ENCODE measurements at places on chromosomes 11 and 22. TPM values are rescaled to one million over a fixed set of nuclear protein-coding genes. Genes with fewer than 3 reads are reported as not detected.

- DNase-seq = no peak
These were observed 22.1 kb upstream of the NNMT start for GRCh38 chr11:114273890-114274635.

OR4D5 gene
- not detected for total RNA-seq

GRCh38 chr11:72743321-72744221 lies 8.6 kb downstream of the ARAP1 start:
- no peak for DNase-seq

OR4A16 gene
- not detected for total RNA-seq

DNA sequence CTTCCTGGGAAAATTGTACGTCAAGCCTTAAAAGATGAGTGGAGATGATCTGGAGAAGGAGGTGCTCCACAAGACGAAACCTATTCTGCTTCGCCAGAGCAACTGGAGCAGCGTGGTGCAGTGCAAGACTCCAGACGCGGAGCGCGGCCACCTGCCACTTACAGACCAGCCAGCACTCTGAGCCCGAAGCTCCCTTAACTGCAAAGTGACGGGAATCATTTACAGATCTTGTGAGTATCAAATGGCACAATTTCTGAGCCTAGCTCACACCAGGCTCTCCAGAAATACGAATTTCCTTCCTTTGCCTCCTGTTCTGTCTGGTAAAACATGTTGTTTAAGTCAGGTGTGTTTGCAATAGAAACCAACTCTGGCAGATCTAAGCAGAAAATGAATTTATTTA lies 369.3 kb downstream of the CADM1 start:
- DNase-seq = no peak

- no peak for DNase-seq
These were observed 117.1 kb downstream of the JRKL start for GRCh38 chr11:96506953-96507354.

MS4A3 gene
- total RNA-seq = not detected

RFPL1 gene
- 1.7 TPM for total RNA-seq

OSM gene
- 2.5 TPM for total RNA-seq

CBLIF gene
- total RNA-seq = not detected

- DNase-seq = no peak
These were observed 5.2 kb downstream of the BET1L start for GRCh38 chr11:201966-202365.

SPI1 gene
- 13.4 TPM for total RNA-seq

- no peak for DNase-seq
These were observed 2.6 kb upstream of the UCP3 start for GRCh38 chr11:74011360-74012073.

DNA sequence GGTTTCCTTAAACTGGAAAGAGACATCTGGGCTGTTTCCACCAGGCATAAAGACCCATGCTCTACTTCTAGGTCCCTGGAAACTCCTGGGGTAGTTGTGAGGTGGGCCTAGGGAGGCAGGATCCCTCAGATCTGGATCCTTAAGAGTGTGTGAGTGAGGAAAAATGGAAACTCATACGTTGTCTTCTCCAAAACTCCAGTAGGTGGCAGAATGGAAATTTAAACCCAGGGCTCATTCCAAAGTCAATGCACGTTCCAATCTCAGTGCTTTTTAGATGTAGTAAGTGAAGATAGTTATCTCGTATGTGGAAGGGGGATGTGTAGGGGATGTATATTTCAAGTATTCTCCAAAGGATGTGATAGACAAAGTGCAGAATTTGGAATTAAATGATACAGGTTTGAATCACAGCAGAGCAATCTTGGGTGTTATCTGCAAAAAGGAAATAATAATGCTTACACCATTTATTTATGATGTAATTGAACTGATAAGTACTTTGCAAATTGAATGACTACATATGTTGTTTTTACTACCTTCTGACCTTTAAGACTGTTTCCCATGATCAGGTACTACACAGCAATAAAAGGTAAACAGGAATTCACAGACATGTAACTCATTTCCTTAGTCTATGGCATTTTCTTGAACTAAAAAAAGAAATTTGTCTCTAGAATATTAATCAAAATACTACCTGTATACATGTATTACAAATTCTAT lies 13.1 kb upstream of the MMP1 start:
- no peak for DNase-seq

IGF2 gene
- total RNA-seq = 80.7 TPM

USP2 gene
- total RNA-seq = 2.3 TPM

APOC3 gene
- not detected for total RNA-seq

GRCh38 chr11:118625976-118626375 lies 18.6 kb downstream of the PHLDB1 start:
- DNase-seq = no peak

CABP4 gene
- total RNA-seq = 4.3 TPM

CDC42EP2 gene
- 7.7 TPM for total RNA-seq

DNA sequence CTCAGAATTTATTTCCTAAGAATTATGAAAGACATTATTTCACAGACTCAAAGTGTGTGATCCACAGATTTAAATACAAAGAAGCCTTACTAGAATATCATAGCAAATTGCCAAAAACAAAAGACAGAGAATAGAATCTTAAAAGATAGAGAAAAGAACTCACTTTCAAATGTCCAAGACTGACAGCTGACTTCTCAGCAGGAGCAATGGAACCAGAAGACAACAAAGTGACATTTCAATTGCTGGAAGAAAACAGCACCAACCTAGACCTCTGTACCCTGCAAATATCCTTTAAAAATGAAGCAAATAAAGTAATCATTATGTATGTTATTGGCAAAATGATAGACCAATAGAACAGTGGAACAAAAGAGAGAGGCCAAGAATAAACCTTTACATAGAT lies 109.2 kb downstream of the TTC17 start:
- no peak for DNase-seq

MAP6 gene
- total RNA-seq = 21.5 TPM

- DNase-seq = no peak
These were observed 17.1 kb upstream of the BDNF start for GRCh38 chr11:27717377-27717776.

MS4A2 gene
- not detected for total RNA-seq

SPON1 gene
- 28.2 TPM for total RNA-seq

DNA sequence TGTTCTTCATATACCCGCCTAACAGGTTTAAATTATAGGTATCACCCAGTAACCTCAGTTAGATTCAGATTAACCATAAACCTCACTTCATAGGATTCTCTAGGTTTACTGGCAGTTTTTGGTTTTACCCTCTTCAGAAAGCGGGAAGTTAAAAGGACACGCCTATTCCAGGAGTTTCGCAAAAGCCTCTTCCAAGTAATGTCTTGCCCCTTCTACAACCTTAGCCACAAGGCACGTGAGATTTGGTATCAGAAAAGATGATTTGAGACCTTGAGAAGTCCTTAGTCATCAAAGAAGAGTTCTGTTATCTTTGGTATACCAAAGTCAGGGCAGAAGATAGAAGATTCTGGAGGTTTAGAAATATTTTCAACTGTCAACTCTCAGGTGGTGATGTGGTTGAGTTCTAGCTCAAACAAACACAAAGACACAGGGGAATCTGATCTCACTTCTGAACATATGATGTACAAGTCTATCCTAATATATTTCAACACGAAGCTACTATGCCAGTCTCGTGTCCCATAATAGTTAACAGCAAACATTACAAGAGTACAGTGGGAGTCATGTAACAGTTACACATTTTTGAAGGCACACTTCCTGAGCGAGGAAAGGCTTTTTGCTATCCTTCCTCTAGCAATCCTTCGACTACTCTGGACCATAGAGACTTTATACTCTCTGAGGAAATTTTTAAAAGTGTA lies 103.5 kb downstream of the USP35 start:
- DNase-seq = no peak

GRCh38 chr11:96211436-96211835 lies 131.6 kb downstream of the MAML2 start:
- DNase-seq = no peak

GRCh38 chr22:44330744-44331660 lies 18.3 kb upstream of the SHISAL1 start:
- DNase-seq = no peak

- no peak for DNase-seq
These were observed 43.8 kb downstream of the PRR5L start for GRCh38 chr11:36339888-36340287.

GRCh38 chr22:39814899-39815298 lies 78.7 kb downstream of the ENTHD1 start:
- no peak for DNase-seq
